ENCODE measurements at places on chromosomes 12 and 14.

- peak; percentile 44 for DNase-seq
These were observed 973.3 kb upstream of the TMEM132C start for GRCh38 chr12:127293507-127294310.

GRCh38 chr12:122206976-122207375, 3.5 kb downstream of the B3GNT4 start:
- DNase-seq = no peak

- DNase-seq = no peak
These were observed 42.6 kb upstream of the PTPRR start for GRCh38 chr12:70963081-70963660.

- DNase-seq = no peak
These were observed 46.5 kb upstream of the SAV1 start for GRCh38 chr14:50714450-50715073.

DNA sequence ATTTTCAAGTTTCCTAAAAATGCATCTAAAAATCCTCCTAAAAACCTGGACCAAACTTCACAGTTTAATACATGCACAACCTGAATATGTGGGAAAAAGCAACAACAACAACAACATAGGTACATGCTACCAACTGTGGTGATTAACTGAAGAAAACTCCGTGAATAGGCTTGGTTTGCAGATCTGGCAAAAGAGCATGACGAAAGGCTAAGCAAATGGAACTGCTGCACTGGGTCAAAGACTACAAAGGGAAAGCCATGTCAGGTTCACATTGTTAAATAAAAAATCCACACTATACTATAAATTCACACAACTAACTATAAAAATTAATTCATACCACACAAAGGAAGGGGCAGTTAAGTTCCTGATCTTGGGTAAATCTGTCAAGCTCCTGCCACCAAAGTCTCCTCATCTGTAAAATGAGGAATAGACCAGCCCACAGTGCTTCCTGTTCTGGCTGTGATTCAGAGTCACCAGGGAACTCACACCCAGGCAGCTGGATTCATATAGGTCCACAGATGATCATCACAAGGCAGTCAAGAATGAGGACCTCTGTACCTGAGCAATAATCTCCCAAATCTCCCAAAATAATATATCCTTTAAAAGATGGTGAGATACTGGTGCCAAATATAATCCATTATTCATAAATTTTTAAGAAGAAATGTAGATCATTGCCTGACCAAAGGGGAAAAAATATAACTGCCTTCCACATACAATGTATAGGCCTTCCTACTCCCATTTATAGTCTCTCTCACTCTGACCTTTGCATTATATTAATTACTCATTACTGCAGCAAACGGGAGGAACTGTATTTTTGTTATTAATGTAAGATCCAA, 7.0 kb downstream of the CORO1C start:
- DNase-seq = no peak

- DNase-seq = no peak
These were observed 451.1 kb downstream of the TMEM117 start for GRCh38 chr12:44286821-44287505.

All from amniotic stem cell (primary cell).